NCI-H2171 (cell line): ENCODE measurements at places on chromosomes 4 and X.
A peak's percentile ranks its signal among the peaks of the same experiment; 100 is the strongest.

DNA sequence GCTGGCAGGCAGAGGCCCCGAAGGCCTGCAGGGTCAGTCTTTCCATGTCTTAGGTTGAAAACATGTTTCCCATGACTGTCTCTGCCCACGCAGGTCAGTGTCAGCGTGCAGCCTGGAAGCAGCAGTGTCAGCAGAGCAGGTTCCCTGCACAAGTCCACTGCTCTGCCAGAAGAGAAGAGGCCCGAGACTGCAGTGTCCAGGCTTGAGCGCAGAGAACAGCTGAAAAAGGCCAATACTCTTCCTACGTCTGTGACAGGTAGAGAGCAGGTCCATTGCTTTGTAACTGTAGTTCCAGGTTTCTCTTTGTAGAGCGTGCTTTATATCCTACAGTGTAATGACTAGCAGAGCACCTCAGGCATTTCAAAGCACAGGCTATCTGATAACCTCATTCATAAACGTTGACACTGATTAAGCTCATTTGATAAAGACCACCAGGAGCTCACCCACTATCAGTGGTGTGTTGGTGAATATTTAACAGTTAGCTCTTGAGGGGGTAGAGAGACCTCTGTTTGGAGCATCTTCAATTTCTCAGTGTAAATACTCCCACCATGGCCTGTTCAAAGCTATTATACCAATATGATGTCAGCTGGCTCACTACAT is 63.2 kb downstream of the AASDH start:
- no peak for DNase-seq

DNA sequence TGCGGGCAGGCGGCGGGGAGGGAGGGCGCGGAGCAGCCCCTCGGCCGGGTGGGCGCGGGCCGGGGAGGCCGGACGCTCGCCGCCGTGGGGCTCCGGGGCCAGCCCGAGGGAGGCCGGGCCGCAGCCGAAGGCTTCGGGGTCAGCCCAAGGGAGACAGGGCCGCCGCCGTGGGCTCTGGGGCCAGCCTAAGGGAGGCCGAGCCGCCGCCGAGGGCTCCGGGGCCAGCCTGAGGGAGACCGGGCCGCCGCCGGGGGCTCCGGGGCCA is 251 bp downstream of the KIAA0232 start:
- no peak for DNase-seq

DNA sequence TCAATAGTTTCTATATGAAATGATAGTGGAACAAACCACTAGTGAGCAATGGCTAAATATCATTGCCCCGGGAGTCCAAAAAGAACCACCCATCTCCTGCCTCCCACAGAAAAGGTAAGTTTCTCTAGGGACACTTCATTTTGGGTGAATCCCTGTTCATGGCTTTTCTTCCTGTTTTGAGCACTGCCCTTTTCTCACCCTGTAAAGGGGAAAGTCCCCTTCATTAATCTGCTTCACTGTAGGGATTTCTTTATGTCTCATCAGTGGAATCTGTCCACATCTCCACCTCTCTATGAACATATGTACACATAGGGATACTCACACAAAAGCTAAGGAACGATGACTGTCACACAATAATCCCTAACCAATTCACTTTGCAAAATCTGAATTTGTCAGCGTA is 28.6 kb downstream of the MAGED4 start:
- DNase-seq = no peak

DNA sequence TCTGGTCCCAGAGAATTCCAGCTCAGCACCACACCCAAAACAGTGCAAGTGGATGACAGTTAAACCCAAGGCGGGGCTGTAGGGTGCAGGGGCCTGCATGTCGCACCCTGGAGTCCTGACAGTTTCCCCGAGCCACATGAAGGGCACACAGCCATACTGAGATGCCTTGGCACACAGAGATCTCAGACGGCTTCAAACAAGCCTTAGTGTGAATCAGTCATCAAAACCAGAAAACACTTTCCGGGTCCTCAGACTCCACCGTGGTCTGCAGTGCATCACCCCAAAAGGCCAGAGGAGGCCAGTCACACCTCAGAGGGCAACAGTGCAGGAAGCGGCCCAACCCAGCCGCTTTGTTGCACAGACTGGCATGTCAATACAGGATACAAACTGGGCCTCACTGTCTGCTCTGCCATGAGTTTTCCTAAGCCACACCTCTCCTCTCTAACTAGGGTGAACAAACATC is 64.6 kb upstream of the ENPP6 start:
- no peak for DNase-seq

- no peak for DNase-seq
Observed at GRCh38 chr4:151908734-151909497, 148.1 kb upstream of the GATB start.

GRCh38 chr4:3112609-3113469 is 38.4 kb downstream of the HTT start:
- no peak for DNase-seq

DNA sequence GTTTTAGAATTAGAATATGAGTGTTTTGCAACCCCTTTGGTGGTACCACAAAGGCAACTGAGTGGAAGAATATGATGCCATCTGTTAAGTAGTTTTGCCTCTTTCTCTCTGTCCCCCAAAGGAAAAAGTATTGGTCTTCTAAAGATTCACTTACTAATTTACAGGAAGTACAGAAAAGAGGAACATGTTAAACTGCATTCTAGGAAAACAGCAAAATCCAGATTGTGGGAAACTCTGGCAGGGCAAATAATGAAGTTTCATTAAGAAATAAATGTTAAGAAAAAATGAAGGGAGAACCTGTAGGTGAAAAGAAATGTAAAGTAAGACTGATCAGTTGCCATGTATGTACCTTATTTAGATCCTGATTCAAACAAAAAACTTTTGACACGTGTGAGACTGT is 39.3 kb downstream of the NSUN7 start:
- no peak for DNase-seq

GRCh38 chrX:139783959-139784358 is 76.0 kb upstream of the MCF2 start:
- no peak for DNase-seq

DNA sequence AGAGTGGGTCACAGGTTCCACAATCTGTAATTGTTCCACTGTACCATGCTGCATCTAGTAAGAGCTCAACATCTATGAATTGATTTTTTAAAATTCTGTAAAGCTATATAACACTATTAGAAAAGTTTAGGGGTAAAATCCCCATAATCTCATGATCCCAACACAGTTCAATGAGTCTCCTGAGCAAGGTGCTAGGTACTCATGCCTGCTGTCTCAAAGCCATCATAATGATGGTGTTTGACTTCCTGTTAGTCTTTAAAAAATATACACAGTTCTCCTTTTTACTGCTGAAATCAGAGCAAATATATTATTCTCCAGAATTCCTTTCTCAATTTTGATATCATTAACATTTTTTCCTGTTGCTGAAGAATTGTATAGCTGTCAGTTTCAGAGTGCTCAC is 55.9 kb downstream of the SH3BGRL start:
- no peak for DNase-seq

- no peak for DNase-seq
Observed at GRCh38 chrX:77936299-77936698, 25.8 kb downstream of the ATP7A start.

- DNase-seq = no peak
Observed at GRCh38 chr4:121011138-121011537, 61.2 kb downstream of the NDNF start.

DNA sequence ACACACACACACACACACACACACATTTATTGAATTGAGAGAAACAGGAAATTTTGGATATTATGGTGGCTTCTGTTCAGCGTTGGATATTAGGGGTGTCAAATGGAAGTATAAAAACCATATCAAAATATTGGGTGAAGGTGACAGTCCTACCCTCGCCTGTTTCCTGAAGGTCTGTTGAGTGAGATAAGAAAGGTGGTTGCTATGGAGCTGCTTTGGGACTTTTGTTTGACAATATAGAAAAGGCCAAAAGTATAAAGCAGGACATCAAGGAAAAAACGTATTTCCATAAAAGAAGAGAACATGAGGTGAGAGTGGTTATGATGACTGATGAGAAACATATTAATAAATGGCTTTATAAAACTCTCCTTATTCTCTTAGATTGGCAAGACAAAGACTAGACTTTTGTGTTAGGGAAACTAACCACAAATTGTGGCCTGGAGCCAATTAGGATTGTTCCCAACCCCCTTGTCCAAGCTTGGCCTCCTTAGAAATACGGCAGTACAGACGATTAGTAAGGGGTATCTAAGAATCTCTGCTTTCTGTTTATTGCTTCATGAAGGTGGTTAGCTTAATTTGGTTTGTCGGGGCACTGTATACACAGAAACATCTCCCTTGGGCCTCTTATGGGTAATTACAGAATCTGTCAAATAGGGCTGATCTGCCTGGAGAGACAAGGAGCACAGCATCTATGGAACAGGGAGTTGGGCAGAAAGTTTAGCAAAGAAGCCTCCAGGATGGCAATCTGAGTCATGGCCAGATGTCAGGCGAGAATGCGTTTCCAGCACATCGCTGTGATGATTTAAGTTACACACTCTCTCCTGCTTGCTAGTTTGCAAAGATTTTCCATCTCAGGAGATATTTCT is 198.0 kb downstream of the CBR4 start:
- peak; percentile 0 for DNase-seq

GRCh38 chr4:147739239-147739823 is 7.4 kb downstream of the ARHGAP10 start:
- DNase-seq = no peak

DNA sequence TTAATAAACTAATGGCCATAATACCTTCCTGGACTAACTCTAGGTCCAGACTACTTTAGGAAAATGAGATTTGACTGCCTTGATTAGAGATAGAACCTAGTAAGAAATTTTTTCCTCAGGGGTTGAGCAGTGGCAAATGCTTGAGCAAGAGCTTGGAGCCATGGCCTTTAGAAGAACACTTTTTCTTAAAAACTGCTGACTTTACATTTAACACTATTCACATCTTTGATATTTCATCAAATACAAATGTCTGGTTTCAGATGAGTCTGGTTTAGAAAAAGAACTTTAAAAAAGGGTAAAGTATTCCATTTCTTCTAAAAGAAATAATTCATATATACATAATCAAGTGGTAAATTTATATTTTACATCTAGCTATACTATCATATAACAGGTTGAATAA is 680.9 kb upstream of the PITX2 start:
- no peak for DNase-seq

DNA sequence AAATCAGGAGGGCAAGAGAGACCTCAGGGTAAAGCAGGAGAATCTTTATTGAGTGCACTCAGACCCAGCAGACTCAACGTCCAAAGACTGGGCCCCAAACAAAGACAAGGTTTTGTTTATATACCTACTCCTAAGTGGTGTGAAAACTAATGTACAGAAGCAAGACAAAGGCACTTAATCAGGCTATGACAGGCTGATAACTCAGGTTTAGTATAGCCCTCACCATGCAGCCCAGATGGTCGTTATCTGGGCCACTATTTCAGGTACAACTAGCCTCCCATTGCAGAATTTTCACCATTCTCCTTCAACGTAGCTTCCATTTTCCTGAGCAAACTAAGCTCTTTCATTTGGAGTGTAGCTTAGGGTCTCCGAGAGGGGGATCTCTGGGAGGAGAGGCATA is 36.9 kb downstream of the SULT1E1 start:
- no peak for DNase-seq

- no peak for DNase-seq
Observed at GRCh38 chr4:83613994-83614393, 78.1 kb downstream of the GPAT3 start.

DNA sequence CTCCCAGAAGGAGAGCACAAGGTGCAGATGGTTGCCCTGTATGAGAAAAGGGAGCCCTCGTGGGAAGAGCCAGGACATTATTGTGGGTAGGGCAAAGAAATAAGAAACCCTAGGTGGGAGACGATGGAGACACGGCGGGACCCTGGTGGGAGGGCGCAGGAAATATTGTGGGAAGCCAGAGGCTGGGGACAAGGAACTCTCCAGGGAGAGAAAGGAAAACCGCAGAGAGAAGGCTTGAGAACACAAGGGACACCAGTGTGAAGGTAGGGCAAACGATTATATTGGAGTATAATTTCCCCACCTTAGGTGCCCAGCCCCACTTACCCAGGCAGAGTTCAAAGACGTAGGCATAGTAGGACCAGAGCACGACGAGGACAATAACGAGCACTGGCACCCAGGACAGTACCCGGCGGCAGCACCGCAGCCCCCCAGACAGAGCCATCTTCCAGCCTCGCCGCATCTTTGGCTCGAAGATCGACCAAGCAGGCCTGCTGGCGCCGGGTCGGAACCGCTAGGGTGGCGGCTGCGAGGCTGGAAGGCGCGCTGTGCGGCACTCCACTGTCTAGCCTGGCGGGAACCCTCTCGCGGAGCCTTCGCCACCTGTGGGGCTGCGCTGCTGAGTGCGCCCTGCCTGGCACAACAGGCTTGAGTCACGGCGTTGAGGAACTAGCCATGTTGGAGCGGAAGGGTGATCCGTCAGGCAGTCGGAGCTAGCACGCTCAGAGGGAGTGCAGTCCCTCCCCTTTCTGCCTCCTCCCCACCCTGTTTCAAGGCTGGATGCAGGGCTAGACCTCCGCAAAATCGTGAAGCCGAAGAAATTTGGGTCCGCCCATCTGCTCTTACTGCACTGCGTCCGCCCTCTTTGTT is at the start of gene ZDHHC15:
ZDHHC15 (minus strand) TSS at position 473 of the 867 bp plus-strand sequence; CDS start at position 460, 13 bp downstream.
- DNase-seq = no peak
